ENCODE measurements at places on chromosomes 5 and 9.

DNA sequence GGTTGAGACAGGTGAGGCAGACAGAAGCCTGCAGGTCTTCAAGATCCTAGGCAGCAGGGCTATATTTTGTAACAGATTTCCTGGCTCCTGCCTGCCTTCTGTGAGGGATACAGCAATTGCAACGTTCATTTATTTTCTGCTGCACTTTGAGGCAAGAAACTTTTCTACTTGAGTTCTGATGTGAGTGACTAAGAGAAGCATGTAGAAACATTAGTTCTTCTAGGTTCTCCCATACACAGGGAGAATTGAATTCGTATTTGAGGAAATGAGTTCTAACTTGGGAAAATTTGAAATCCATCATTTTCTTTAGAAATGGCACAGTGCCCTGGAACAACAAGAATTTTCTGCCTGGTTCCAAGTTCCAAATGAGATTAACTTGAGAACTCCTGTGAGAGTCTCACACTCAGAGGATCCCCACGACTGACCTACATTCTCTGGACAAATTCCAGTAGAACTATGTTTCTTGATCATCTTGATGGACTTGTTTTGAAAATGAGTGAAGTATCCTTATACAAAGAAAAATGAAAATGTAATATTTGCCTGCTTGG lies 15.0 kb downstream of the MAMDC2 start:
- no peak for DNase-seq

- DNase-seq: no peak
These were observed 34.0 kb downstream of the ZNF618 start for GRCh38 chr9:113910036-113910639.

GRCh38 chr5:141705469-141705868 lies 23.4 kb upstream of the ARAP3 start:
- no peak for DNase-seq

GRCh38 chr5:165477546-165477945 lies 1972.1 kb downstream of the MAT2B start:
- DNase-seq: no peak

DNA sequence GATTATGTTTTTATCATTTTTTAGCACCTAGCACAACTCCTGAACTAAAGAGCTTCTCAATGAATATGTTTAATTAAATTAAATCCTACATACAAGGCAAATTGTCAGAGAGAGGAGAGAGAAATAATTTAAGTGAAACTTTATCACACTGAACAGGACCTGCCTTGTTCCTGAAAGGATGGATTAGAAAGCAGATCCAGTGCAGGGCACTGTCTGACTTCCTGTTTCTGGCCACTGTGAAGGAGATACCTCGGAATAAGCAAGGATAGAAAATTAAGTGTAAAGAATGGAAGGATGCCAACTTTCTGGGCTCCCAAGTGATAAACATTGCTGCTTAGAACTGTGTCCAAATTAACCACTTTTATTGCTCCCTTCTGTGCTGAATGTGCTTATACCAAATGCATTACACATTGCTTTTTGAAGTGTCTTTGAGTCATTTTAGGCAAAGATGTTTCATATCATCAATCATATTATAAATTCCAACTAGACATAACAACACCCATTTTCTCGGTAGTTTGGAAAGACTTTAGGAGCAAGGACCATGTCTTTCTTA lies 89.1 kb upstream of the SPDL1 start:
- no peak for DNase-seq
